Fibroblast of skin of left biceps (primary cell): ENCODE measurements at places on chromosomes 2 and 18.
A peak's percentile ranks its signal among the peaks of the same experiment; 100 is the strongest.

DNA sequence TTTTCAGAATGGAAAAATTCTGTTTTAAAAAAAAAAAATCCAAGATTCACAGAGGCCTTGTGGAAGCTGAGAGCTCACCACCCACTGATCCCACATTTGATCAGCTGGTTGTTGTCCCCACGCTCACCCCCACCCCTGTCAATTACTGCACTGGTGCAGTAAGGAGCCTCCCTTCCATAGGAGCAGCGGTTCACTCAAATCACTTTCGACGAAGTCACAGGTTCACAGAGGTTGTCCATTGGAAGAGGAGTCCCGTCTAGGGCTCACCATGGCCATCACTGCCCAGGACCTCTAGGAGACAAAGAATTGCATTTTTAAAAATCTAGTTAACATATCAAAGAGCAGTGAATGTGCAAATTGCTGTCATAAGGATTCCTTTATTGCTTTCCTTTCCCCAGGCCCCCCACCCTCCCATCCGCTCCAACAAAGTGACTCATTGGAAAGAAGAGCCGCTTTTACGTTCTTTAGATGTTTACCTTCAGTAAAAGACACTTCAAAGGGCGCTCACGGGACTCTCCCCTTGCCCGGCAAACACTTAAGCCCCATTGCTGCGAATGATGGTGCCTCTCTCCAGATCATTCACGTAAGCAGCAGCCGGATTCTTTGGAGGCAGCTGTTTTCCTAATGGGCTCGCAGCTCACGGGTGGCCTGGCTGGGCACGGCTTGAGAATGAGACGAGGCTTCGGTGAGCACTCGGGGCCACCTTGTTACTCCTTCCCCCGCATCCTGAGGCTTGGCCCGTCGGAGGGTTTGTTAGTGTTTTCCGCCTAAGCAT is 165.5 kb upstream of the SALL3 start:
- no peak for DNase-seq

DNA sequence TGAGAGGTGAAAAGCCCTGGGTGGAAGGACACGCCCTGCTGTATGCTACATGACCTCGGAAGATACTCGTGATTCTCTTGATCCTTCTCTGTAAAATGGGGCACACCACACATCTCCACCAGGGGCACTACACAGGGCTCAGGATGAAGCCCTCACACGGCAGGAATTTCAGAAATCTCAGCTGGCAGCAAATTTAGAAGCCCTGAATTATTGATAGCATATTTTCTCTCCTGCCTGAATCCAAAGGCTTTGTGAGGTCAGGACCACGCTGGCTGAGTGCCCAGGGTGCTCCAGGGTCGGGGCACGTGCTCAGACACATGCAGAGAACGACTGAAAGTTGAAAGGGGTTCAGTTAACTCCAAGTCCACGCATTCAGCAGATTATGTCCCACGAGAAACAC is 42.1 kb upstream of the GALR1 start:
- DNase-seq: peak; percentile 49

DNA sequence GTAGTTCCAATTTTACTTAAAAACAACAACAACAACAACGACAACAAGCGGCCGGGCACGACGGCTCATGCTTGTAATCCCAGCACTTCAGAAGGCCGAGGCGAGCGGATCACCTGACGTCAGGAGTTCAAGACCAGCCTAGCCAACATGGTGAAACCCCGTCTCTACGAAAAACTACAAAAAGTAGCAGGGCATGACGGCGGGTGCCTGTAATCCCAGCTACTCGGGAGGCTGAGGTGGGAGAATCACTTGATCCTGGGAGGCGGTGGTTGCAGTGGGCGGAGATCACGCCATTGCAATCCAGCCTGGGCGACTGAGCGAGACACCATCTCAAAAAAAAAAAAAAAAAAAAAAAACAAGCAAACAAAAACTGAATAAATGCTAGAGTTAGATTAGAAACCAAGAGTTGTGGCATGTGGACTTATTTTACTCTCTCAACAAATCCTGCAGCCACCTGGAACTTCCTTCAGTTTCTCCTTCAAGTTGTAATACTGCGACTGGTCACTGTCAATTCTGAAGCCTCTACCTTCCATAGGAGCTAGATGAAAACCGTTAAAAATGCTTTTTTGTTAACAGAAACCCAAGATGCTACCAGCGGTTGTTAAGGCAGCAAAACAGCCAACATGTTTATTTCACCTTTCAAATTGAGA is 1.3 kb downstream of the ATP5F1A start:
- DNase-seq: no peak

DNA sequence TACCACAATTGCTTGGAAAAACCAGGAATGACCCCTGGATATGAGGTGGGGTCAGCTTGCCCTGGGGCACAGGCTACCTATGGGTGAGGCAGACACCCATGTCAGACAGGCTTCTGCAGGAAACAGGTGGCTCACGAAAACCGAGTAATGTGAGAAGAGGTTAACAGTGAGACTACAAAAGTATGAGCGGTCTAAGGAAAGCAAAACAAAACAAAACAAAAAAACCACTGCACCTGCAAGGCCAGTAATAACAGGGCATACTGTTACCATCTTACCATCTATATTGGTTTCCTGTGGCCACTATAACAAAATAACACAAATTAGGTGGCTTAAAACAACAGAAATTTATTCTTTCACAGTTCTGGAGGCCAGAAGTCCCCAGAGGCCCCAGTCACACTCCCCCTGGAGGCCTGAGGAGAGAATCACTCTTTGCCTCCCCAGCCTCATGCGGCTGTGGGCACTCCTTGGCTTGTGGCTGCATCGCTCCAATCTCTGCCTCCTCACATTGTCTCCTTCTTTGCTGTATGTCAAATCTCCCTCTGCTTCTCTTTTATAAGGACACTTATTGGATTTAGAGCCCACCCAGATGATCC is 86.6 kb upstream of the EPC2 start:
- no peak for DNase-seq

DNA sequence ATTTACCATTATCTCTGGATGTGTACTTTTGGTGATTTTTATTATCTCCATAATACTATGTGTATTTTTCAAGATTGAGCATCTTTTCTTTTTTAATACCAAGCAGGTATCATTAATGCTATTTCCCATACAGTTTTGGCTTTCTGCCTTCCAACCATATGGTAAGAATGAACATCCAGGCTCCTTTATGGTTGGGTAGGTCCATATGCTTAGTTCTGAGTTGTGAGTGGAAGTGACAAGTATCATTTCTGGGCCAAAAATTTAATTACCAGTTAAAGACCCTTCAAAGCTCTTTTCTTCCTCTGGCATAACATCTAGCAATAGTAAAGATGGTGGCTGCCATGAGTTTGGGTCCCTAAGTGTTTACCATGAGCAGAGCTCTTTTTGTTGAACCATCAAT is 4.3 kb upstream of the RBM43 start:
- no peak for DNase-seq

- no peak for DNase-seq
Measured at GRCh38 chr2:100887713-100888495, 68.0 kb downstream of the NPAS2 start.
